ENCODE measurements at places on chromosomes 4 and X.

DNA sequence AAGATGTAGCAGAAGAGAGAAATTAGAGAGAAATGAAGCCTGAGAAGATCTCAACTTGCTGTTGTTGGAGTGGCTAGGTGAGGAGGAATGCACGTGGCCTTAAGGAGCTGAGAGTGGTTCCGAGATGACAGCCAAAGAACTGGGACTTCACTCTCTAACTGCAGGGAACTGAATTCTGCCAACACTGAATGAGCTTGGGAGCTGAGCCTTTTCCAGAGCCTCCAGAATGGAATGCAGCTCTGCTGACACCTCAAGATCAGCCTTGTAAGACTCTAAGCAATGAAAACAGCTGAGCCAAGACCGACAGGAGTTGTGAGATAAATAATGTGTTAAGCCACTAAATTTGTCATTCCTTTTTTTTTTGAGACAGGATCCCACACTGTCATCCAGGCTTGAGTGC lies 73.0 kb downstream of the TLL1 start:
- DNase-seq, result no peak

- no peak for DNase-seq
Observed at GRCh38 chr4:77434299-77435092, 171.1 kb upstream of the CXCL13 start.

DNA sequence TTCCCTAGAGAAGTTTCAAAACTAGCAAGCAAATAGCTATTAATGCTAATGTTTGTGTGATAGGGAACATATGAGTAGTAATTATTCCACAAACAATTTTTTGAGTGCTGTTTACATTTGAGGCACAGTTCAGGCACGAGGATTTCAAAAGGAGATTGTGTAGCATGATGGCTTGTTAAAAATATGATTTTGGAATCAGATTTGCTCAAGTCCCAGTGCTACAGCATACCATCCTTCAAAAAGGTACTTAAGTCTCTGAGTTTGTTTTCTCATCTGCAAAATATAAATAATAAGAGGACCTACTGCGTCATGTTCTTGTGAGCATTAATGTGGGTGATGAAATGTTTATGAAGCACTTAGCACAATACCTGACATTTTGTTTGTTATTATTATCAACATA lies 11.3 kb downstream of the TLR8 start:
- no peak for DNase-seq

- no peak for DNase-seq
Observed at GRCh38 chrX:44747969-44748368, 95.9 kb upstream of the DUSP21 start.

- DNase-seq, result peak; percentile 74
Observed at GRCh38 chr4:15331930-15332329, 95.9 kb upstream of the C1QTNF7 start.

GRCh38 chrX:151780621-151781020 lies 46.1 kb downstream of the CNGA2 start:
- DNase-seq, result no peak

- no peak for DNase-seq
Observed at GRCh38 chrX:103710609-103711008, at the start of gene TMEM31. TSS of gene TMEM31 (plus strand) at chrX:103710909. CDS start at chrX:103712259, 1,350 bp downstream.

GRCh38 chrX:14056206-14056605 lies 26.5 kb upstream of the GEMIN8 start:
- DNase-seq, result no peak

GRCh38 chr4:42348247-42348646 lies 49.0 kb upstream of the SHISA3 start:
- no peak for DNase-seq

GRCh38 chr4:119132306-119132705 lies 3.3 kb upstream of the MYOZ2 start:
- no peak for DNase-seq

DNA sequence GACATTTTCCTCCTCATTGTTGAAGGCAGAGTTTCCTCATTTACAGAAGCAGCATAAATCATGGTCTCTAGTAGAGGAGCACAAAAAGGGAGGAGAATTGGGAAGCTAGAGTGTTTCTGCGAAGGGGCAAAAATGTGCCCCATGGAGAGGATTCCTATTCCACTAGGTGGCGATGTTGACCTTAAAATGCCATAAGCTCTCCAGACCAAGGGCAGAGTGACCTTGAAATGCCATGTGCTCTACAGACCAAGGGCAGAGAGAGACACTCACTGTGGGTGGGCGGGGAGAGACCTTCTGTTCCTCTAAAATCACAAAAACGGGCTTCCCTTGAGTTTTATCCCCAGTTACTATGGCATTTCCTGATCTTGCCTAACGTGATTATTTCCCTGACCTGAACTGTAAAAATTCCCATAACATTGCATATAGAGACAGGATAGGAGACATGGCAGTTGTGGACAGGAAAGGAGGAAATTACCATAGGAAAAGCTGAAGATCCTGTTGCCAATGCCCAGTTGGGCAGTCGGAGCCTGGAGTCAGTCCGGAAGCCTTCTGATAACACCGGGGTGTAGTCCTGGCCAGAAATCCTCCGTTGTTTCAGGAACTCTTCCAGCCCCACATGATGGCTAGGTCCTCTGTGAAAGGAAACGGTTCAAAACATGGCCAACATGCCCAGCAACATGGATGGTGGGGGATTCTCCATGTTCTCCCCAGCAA lies 567.7 kb downstream of the MAGEB5 start:
- DNase-seq, result peak; percentile 3

GRCh38 chrX:112779139-112779538 lies 61.5 kb downstream of the AMOT start:
- peak; percentile 25 for DNase-seq

GRCh38 chr4:109169170-109169569 lies 133.3 kb downstream of the COL25A1 start:
- no peak for DNase-seq

DNA sequence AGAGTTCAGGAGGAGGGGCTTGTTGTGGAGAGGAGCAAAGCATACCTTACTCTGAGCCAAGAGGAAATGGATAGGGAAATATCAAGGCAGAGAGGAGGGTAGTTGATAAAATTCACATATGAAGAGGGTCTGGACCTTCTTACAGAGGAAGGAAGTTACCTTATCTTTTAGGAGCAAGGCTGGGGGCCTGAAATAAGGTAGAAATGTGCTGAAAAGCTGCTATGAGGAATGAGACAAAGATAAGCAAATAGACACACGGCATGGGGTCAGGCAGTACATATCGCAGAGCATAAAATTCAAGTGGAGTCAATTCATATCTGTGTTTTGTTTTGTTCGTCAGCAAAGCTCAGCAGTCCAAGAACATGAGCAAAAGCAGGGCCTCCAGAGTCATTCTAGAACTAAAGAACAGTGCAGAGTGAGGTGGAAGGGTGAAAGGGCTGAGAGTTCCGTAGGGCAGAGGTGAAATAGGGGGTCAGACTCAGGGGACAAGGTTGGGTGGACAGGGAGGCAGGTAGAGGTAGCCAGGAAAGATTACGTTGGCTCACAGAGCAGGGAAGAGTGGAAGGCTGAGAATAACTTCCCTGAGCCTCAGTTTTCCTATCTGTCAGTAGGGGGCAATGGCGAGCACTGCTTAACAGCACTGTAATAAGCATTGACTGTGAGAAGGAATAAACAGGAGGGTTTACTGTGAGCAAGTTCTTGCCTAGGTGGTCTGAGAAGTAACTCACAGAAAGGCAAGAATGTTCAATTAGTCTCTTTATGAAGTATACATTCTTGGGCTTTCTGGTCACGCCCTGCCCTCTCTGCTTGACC lies 9.2 kb downstream of the VSIG4 start:
- DNase-seq, result no peak

- no peak for DNase-seq
Observed at GRCh38 chr4:56746639-56747038, 65.5 kb upstream of the HOPX start.

DNA sequence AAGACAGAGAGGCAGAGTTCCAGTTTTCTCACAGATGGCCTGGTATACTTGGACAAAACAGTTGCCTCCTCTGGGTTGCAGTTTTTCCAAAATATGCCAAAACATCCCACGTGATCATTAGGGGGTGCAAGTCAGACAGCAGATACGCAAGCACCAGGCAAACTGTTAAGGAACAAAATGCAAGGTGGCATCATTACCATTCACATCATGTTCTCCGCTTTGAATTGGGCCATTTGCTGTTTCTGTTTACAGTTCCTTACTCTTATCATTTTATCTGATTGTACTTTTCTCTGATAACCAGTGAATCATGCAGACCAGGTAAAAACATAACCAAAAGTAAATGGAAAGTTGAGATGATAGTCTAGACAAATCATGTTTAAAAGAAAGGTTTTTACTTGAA lies 16.4 kb upstream of the HMGB3 start:
- no peak for DNase-seq

- DNase-seq, result peak; percentile 66
Observed at GRCh38 chr4:30714408-30715031, 5.6 kb upstream of the PCDH7 start.

DNA sequence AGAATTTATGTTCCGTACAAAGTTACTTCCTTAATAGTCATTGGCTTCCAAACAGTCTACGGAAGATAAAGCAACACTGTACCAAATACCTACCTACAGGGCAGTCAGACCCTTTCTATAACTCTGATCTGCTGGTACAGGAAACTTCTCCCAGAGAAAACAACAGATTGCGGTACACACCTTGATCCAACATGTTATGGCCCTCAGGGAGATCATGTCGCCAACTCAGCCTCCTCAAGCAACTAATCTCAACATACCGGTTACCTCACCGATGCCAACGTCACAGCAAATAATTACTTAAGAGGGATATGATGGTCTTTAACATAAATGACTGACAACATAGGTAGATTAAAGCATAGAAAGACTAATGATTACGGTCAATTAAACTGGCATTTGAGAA lies 70.4 kb downstream of the RFC1 start:
- DNase-seq, result no peak

DNA sequence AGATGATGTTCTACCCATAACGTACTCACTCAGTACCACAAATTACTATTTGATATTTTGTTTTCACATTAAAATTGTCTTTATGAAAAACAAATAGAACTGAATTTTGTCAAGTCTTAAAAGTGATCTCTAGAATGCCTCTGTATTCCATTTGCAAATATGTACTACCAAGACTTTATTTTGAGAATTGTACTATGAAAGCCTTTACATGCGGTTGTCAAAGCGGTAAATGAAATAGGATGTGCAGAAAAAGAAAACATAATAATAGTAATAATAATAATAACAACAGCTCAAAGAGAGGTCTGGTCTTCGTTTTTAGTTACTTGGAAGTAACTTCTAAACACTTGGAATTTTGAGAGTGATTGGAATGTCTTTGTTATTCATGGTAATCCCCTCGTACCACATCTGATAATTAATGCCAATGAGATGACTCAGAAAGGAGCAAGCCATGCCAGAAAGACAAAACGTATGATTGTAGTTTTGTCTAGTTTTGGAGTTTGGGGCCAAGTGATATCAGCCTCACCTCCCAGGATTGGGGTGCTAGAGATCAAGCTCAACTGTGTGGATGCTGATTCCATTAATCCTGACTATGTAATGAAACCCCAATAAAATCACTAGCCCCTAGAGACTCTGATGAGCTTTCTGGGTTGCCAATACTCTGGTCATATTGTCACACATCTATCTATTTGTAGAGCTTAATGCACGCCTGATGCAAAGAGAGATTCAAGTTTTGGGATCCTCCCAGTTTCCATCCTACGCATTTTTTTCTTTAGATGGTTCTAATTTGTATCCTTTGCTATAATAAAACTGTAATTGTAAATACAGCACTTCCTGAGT lies 20.2 kb upstream of the CTSO start:
- no peak for DNase-seq
